ENCODE measurements at places on chromosomes 12 and 14.

DNA sequence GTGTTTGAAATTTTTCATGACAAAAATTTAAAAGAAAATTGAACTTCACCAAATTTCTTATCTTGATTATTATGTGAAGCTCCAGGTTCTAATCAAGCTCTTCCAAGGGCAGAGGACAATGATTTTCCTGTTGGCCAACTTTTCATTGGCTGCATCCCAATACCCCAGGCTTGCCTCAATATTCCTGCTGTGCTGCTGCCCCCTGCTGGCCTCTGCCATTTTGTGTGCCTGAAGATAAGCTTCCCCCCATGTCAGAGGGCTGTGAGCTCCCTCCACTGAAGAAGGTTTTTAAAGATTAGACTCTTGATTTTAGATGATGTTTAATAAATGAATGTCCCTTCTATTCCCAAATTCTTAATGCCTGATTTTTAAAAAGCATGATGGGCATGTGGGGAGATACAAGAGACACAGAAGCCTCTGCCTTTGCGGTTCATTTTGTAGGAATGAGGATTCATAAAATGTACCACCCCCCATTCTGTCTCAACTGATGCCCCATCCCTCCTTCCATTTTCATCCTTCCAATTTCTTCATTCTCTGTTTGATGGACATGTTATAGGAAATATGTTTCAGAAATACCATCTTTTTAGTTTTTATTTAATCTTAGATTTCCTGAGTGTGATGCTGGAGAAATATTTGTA is 76.7 kb upstream of the RGS6 start:
- peak; percentile 63 for DNase-seq

GRCh38 chr12:38771871-38772270 is 133.5 kb downstream of the CPNE8 start:
- DNase-seq: peak; percentile 31

GRCh38 chr14:103118663-103119404 is 4.4 kb upstream of the TNFAIP2 start:
- peak; percentile 99 for DNase-seq

- peak; percentile 2 for DNase-seq
Observed at GRCh38 chr12:112716099-112717093, 75.2 kb upstream of the RPH3A start.

DNA sequence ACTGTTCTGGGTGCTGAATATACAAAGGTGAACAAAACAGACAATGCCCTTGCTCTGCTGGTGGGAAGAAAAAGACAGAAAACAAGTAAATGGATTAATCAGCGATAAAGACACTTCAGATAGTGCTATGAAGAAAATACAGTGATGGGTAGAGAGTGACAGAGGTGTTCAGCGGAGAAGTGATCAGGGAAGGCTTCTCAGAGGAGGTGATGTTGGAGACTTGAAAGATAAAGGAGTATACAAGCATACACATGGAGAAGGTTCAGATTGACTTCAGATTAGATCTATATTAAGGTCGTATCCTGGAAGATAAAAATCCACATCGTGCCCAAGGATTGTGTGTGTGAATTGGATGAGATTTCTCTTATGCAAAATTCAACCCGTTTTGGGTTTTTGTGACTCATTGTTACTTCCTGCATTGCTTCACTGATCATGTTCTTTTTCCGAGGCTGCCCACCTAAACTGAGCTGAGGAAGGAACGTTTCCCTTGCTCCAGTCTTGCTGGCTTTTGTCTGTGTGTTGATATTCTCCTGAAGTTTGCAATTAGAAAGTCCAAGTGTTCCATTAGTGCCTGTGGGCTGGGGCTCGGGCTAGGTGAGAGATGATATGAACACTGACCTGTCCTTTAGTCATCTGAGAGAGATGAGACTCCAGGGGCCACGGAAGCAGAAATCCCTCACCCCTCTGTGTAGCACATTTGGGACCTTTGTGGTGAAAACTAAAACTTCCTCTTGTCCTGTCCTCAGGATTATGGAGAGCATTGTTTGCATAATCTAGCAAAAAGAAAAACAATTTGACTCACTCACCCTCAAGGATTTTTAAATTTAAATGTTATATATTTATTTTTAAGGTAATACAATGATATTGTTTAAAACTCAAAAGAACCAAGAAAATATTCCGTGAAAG is 27.6 kb downstream of the PLXNC1 start:
- DNase-seq: peak; percentile 82

- no peak for DNase-seq
Observed at GRCh38 chr12:28961948-28962384, 187.1 kb upstream of the FAR2 start.

DNA sequence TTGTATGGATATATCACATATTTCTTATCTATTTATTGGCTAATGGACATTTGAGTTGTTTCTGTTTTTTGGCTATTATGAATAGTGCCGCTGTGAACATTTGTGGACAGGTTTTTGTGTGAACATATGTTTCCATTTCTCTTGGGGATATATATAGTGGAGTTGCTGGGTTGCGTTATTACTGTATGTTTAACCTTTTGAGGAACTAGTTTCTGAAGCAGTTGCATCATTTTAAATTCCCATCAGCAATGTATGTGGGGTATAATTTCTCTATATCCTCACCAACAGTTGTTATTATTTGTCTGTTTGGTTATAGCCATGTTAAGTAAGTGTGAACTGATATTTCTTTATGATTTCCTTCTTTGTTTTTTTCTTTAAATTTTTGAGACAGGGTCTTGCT is 10.7 kb downstream of the TCTN2 start:
- DNase-seq: peak; percentile 88

GRCh38 chr12:131896811-131897270 is 2.4 kb downstream of the ULK1 start:
- DNase-seq: no peak

DNA sequence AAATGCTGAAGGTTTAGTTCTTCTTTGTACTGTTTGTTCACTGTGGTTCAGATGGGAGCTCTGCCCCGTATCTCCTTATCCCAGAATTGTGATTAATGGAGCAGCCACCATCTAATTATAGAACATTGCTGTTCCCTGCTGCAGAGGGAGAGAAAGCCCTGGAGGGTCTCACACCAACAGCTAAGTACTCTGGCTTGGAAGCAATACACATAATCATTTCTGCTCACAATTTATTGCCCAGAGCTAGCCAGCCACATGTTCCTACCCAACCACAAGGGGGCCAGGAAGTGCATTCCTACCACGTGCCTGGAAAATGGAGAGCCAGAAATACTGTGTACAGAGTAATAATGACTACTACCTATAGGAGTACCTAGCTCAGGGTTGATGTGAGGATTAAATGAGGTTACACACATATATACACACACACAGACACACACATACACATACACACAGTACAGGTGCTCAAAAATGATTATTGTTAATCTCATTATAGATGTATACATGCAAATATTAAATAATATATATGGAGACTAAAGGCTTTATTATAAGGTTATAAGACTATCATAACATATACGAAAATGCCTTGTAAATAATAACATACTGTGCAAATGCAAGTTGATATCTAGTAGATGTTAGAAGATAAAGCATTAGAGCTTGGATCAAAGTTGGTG is 22.3 kb downstream of the MSRB3 start:
- no peak for DNase-seq

DNA sequence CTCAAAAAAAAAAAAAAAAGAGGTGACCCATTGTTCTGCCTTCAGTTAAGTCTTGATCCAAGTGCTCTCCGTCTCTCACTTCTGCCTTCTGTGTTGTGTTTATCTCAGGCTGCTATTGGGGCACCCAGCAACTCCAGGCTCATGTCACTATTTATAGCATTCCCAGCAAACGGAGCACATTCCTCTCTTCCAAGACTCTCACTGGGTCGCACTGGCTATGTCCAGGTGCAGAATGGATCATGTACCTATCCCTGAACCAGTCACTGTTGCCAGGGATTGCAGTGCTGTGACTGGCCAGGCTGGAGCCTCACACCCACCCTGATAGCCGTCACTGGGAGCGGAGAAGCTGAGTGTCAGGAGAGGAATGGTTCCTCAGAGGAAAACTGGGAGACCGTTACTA is 31.2 kb downstream of the RHOF start:
- DNase-seq: no peak

DNA sequence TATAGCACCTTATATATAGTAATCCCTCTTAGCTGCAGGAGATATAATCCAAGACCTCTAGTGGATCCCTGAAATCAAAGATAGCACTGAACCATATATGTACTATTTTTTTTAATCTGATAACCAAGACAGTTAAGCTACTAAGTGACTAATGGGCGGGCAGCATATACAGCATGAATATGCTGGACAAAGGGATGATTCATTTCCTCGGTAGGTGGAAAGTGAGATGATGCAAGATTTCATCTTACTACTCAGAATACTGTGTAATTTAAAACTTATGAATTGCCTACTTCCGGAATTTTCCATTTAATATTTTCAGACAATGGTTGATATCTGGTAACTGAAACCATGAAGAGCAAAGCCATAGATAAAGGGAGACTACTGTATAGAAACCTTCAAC is 36.2 kb downstream of the PRMT8 start:
- DNase-seq: peak; percentile 17

DNA sequence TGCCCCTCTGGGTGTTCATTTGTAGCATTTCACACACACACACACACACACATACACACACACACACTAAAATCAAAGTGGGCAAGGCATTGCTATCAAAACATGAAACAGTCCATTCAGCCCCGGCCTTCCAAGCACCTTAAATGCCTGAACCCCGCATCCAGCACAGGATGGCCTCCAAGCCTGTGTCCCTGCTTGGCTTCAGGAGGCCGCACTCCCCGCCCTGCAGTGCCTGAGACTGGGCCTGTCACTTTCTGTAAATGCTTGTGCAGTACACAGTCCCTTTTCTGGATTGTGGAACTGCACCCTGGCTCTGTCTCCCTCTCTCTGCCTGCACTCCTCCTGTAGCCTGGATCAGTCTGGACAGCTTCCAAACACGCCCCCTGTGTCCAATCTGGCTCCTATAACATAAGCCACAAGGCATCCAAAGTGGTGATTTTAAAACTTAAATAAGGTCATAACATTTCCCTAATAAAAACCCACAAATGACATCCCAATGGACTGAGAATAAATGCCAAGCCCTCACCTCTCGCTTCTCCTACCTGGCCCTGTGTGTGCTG is 972.2 kb upstream of the TMEM132C start:
- no peak for DNase-seq

GRCh38 chr12:92496790-92497189 is 206.0 kb upstream of the PLEKHG7 start:
- no peak for DNase-seq

- peak; percentile 47 for DNase-seq
Observed at GRCh38 chr14:30600922-30601918, 20.9 kb upstream of the SCFD1 start.

Data from inflammatory macrophage treated with lipopolysaccharide for 4 hours (primary cell).